Activated CD4-positive, alpha-beta memory T cell treated with anti-CD3 and anti-CD28 coated beads for 36 hours (primary cell): ENCODE measurements at places on chromosomes 11 and 22. TPM values are rescaled to one million over a fixed set of nuclear protein-coding genes. Genes with fewer than 3 reads are reported as not detected.

Gene SLC25A18
- total RNA-seq, result not detected

Gene BRSK2
- 0.64 TPM for total RNA-seq

Gene GAL3ST1
- total RNA-seq, result not detected

Gene CHRM1
- total RNA-seq, result not detected

Gene CDC42EP2
- total RNA-seq, result not detected

Gene OR56A3
- not detected for total RNA-seq

Gene GGTLC3
- not detected for total RNA-seq

Gene MMP13
- total RNA-seq, result not detected

Gene FAM227A
- 0.88 TPM for total RNA-seq

Gene MPEG1
- total RNA-seq, result not detected

Gene KRTAP5-10
- total RNA-seq, result not detected

Gene SCUBE2
- not detected for total RNA-seq

- DNase-seq, result no peak
Observed at GRCh38 chr11:4025967-4026324, 68.7 kb upstream of the RRM1 start.

GRCh38 chr11:57414612-57415212 lies 12.2 kb downstream of the SLC43A3 start:
- no peak for DNase-seq

- DNase-seq, result peak; percentile 44
Observed at GRCh38 chr11:63536669-63537292, at the start of gene PLAAT4. TSS of gene PLAAT4 (plus strand) at chr11:63536808. CDS start at chr11:63536869, 61 bp downstream.

- no peak for DNase-seq
Observed at GRCh38 chr11:102886999-102887398, 12.2 kb upstream of the MMP12 start.

- DNase-seq, result no peak
Observed at GRCh38 chr11:62604460-62605120, 2.9 kb upstream of the MTA2 start.

GRCh38 chr11:13289081-13289480 lies 11.5 kb downstream of the BMAL1 start:
- DNase-seq, result no peak

GRCh38 chr22:37578002-37578401 lies 1.9 kb downstream of the LGALS2 start:
- no peak for DNase-seq

GRCh38 chr11:61972672-61973475 lies 5.4 kb upstream of the FTH1 start:
- DNase-seq, result peak; percentile 36

- DNase-seq, result no peak
Observed at GRCh38 chr22:28154861-28155260, 235.8 kb upstream of the PITPNB start.

- no peak for DNase-seq
Observed at GRCh38 chr22:30701872-30702271, 7.2 kb downstream of the OSBP2 start.

- DNase-seq, result no peak
Observed at GRCh38 chr22:32877196-32877595, 75.7 kb downstream of the TIMP3 start.

DNA sequence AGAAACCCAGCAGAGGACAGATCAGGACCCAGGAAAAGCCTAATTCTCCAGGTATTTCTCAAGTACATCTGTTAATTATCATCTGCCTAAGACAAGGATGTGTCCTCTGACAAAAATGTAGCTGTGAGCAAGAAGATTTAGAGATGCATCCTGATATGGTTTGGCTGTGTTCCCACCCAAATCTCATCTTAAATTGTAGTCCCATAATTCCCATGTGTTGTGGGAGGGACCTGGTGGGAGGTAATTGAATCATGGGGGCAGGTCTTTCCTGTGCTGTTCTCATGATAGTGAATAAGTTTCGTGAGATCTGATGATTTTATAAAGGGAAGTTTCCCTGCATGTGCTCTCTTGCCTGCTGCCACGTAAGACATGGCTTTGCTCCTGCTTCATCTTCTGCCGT lies 381.8 kb downstream of the BUD13 start:
- no peak for DNase-seq

DNA sequence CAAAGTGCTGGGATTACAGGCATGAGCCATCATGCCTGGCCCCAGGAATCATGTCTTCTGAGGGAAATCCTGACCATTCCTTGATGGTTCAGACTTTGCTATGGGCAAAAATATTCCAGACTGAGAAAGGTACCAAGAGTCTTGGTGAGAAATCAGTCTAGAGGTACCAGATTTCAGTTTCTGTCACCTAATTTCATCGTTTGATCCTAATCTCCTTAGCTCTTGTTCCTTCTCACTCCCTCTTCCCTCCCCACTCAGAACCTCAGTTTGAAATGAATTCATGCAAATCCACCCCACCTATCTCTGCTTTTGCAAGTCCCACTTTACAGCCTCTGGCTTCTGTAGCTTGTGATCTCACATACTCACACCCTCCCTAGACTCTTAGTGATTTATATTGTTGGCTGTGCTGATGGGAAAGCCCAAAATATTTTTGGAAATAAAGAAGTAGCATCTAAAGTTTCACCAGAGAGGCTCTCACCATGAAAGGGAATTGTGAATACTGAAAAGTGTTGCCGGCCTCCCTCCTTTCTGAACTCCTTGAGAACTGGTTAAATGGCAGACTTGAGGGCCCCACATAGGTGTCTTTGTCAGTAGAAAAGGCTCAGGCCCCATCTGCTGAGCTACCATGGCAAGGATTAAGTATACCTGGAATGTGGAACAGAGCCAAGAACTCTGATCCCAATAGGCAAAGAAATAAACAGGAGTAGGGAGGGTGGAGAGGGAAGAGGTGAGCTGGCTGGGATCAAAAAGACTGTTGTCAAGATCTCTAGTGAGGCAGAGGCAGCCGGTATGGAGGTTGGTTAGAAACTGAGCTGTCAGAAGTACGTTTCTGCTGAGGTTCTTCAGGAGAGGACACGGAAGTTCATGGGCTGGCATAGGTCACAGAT lies 190.5 kb upstream of the MTMR2 start:
- no peak for DNase-seq

GRCh38 chr11:12214751-12215150 lies 104.4 kb downstream of the MICAL2 start:
- DNase-seq, result no peak

DNA sequence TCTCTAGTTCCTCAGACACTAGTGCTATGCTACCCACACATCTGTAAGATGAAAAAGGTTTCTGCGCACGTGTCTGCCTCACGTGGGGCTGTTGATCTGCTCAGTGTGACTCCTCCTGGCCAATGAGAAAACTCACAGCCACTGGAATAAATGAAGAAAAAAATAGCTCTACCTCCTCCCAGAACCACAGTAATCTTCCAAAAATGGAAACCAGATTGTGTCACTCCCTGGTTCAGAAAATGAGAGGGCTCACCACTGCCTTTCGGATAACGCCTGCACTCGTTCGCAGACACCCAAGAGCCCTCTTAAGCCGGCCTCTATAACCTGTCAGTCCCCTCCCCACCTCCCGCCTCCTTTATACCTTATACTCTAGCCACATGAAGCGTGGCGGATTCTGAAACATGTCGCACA lies 5.1 kb downstream of the APBB1 start:
- DNase-seq, result peak; percentile 84

DNA sequence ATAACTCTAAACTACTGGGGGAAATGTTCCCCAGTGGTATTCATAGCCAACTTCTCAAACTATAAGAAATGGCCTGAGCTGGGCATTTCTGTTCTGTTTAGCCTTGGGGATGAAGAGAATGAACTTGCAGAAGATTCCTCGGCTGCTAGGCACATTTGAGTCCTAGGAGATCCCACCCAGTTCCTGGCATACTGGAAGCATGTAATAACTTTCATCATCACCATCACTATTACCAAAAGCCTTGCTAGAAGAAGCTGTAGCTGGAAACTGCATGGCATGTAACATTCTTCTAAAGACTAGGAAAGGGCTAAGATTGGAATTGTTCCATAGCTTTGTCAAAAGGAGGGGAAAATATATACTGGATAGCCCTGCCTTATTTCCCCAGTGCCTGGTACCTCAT lies 40.1 kb upstream of the SLC1A2 start:
- DNase-seq, result no peak

GRCh38 chr11:90274362-90274761 lies 51.5 kb upstream of the CHORDC1 start:
- no peak for DNase-seq

- DNase-seq, result no peak
Observed at GRCh38 chr11:112162761-112163546, 940 bp downstream of the IL18 start.

GRCh38 chr22:24028533-24028932 lies 17.4 kb downstream of the CABIN1 start:
- no peak for DNase-seq

GRCh38 chr11:11977206-11977938 lies 31.1 kb downstream of the DKK3 start:
- DNase-seq, result peak; percentile 3

DNA sequence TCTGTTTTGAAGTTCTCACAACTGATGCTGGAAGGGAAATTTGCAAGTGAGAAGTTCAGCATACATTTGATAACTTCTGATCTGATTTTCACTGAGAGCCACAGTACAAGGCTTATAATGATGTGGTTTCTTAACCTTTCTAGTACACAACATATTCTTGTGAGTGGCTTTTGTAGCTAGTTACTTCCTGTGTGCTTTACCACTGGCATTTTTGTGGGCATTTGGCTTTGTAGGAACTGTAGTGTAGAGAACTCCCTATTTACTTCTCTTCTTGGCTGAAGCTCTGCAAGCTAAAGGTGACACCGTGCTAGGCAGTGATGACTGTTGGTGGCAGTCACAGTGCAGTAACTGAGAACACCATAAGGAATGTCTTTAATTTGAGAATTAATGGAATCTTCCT lies 14.9 kb downstream of the USP47 start:
- DNase-seq, result no peak

DNA sequence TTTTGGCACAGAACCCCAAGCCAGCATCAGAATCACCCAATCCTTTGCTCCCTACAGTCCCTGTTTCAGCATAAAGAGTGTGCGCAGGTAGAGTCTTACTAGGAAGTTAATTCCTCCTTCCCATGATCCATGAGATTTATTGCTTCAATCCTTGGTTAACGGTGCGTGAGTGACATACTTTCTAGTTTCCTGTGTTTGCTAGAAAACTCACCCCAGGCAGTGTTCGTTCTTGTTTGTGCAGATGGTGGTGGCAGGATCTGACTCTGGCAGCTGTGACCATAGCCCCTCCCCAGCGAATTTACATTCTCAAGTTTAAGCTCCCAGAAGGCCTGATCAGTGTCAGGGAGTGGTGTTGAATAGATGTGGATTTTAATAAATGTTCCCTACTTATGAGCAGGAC lies 106.7 kb upstream of the CCT8L2 start:
- DNase-seq, result no peak

DNA sequence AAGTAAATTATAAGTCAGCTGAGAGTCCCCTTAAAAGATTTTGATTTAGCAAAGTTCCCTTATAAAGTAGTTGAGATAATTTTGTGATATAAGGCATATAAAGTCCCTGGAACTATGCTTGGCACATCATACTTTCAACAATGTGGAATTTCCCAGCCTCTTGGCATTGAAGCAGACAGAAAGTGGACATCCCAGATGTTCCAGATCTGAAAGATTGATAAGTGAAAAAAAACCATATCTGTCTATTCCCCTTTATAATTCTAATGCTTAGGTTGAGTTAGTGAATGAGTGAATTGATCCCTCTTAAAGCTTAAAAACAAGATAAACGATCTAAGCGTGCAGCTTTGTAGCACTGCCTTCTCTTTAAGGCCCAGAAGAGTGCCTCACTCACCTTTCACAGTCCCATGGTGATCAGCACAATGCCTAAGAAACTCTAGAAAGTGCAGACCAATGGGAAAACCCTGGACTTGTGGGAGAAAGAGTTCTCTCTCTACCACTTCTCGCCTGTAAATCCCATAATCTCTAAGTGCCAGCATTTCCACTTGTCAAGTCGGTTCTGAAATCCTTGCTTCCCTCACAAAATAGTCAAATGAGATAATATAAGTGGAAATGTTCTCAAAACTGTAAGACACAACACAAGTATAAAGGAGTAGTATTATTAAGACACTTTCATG lies 17.8 kb downstream of the FIBIN start:
- DNase-seq, result no peak

GRCh38 chr22:19770349-19771220 lies 10.0 kb downstream of the TBX1 start:
- DNase-seq, result no peak

DNA sequence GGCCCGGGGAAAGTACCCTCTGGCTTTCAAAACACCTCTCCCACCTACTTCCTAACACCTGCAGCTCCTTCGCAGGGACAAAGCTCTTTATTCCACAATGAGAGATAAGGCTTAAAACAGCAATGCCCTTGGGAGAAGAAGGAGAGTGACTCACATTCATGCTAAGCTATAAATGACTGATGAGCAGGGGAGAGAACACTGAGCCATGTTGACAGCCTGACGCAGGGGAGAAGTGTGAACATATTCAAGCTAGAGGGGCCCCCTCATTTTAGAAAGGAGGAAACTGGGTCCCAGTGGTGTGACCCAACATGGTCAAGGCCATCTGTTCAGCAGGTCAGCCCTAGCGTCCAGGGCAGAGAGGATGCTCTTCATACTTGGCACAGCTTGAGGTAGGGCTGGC lies 171.8 kb downstream of the DSCAML1 start:
- DNase-seq, result no peak

DNA sequence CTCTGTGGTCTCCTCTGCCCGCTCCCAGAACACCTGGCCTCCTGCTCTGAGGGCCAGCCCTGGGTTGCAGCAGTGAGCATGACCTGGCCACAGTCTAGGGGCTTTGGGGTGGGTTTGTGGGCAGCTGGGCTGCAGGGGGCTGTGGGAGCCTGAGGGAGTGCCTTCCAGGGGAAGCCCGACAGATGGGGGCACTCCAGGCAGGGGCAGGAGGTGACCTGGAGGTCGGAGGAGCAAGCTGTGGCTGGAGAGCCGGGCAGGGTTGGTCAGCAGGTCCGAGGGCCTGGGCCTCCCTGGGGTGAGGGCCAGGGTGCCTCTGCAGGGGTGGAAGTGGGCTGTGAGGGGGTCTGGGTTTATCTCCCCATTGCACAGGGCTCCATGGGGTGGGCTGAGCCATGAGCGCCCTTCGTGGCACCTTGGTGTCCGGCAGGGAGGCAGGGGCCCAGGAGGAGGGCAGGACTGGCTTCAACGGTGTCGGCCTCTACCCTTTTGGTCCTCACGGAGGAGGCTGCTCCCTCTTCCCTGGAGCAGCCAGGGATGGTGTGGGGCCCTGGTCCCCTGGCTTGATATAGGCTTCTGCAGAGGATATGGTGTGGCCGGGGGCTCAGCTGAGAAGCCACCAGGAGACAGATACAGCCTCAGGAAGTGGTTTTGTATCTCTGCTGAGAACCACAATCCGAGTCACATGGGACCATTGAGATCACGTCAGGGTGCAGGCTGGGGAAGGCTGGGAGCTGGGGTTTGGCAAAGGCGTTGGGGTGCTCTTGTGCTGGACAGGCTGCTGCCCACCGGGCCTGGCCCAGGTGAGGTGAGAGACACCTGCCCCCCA lies 22.3 kb downstream of the KCNQ1 start:
- peak; percentile 72 for DNase-seq
